ENCODE measurements at places on chromosomes 11 and 22. TPM values are rescaled to one million over a fixed set of nuclear protein-coding genes. Genes with fewer than 3 reads are reported as not detected.

DNA sequence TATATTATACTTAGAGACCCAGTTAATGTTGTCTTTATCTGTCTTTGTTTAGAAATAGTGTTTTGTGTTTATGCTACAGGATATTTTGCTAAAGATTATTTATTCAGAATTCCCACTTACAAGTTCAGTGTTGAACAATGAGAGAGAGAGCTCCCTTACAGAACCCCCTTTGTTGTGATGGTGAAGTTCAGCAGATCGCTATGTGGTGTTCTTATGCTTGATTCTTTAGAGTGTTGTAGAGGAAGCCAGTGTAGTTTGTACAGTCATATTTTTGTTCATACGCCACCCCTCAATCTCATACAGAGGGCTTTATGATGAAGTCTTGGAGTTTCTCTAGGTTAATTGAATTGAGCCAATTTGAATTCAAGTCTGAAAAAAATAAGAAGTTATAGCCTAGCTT is 150.2 kb downstream of the TMEM135 start:
- H3K4me1 ChIP-seq = no peaks in the 10 kb centered on the region
- H3K27ac ChIP-seq = no peak overlapping the region
- H3K36me3 ChIP-seq = no peaks in the 10 kb centered on the region
- H3K4me3 ChIP-seq = no peak overlapping the region

DNA sequence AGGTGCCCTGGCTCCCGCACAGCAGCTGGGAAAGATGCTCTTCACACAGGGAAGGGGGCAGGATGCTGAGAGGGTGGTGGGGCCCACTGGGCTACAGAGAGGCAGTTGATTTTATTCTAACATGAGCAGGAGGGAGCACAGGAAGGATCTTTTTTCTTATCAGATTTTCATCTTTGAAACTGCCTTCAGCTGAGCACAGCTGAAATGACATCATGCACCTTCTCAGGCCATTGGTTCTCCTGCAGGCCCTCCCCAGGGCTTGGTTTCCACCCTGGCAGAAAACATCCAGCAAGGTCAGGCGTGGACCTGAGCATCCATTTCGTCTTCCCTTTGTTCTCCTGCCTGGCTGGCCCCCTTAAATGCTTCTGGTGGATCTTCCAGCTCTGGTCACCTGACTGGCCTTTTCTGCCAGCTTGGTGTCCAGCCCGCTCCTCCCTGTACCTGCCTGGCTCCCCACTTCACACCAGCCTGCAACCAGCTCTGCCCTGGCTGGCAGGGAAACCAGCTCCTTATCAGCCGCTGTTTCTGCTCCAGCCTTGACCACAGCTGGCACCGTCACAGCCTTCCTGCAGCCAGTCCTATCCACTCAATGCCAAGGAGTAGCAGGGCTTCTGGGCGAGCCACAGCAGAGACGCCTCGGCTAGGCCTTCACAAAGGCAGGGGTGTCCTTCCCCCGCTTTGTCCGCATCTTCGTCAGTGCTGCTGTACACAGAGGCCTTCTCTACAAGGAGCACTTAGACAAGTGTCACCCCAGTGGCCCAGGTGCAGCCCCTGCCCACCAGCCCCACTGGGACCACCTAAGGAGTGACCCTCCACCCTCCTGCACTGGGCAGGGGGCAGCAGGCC is 36.5 kb downstream of the TOM1 start:
- H3K27ac ChIP-seq = no peak overlapping the region
- H3K4me3 ChIP-seq = no peak overlapping the region
- peaks cover 54% of the 10 kb centered on the region for H3K36me3 ChIP-seq
- no peaks in the 10 kb centered on the region for H3K27me3 ChIP-seq
- peaks cover 58% of the 10 kb centered on the region for H3K4me1 ChIP-seq
- DNase-seq = peak; percentile 51

GRCh38 chr11:111021131-111021530 is 224.4 kb upstream of the POU2AF2 start:
- no peak overlapping the region for H3K27ac ChIP-seq
- DNase-seq = no peak
- no peak overlapping the region for H3K4me3 ChIP-seq
- H3K27me3 ChIP-seq = no peaks in the 10 kb centered on the region
- H3K4me1 ChIP-seq = no peaks in the 10 kb centered on the region
- H3K36me3 ChIP-seq = no peaks in the 10 kb centered on the region

GRCh38 chr22:40423310-40423688 is 52.9 kb downstream of the SGSM3 start:
- no peak overlapping the region for H3K4me3 ChIP-seq
- DNase-seq = no peak
- peaks cover 97% of the 10 kb centered on the region for H3K36me3 ChIP-seq
- H3K27ac ChIP-seq = no peak overlapping the region

- H3K36me3 ChIP-seq = peaks cover 6% of the 10 kb centered on the region
- DNase-seq = no peak
- no peak overlapping the region for H3K27ac ChIP-seq
- no peaks in the 10 kb centered on the region for H3K4me1 ChIP-seq
- no peaks in the 10 kb centered on the region for H3K27me3 ChIP-seq
Measured at GRCh38 chr11:47606731-47607130, 12.5 kb upstream of the C1QTNF4 start.

DNA sequence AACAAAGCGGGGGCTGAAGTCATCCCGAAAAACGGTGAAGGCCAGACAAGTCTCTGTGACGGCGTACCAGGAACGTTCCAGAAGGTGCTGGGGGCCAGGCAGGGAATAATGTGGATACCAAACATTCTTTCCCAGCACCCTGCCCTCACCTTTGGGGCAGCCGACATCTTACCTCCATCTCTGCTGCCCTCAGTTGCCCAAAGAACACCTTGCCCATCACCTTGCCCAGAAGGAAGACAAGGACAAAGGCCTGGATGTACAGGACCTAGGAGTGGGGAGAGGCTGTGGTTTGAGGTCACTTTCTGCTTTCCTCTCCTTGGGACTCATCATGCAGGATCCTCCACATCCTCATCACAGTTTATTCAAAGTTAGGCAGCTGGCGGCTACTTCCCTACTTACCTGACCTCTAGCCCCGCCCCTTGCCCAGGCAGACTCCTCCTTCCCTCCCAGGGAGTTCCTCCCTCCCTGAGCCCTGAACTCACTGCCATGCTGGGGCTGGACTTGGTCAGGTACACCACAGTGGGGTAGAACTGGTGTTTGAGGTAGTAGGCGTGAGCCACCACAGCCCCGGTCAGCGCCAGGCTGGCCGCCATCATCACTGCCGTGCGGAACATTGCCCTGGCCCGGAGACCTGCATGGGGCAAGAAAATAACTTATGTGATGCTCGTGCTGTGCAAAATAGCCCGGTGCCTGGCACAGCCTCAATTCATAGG is 1.2 kb downstream of the SYVN1 start:
- no peak for DNase-seq
- H3K27me3 ChIP-seq = no peaks in the 10 kb centered on the region
- no peak overlapping the region for H3K27ac ChIP-seq
- peaks cover 31% of the 10 kb centered on the region for H3K4me1 ChIP-seq
- H3K4me3 ChIP-seq = peak overlapping the region; percentile 79
- peaks cover 45% of the 10 kb centered on the region for H3K36me3 ChIP-seq

DNA sequence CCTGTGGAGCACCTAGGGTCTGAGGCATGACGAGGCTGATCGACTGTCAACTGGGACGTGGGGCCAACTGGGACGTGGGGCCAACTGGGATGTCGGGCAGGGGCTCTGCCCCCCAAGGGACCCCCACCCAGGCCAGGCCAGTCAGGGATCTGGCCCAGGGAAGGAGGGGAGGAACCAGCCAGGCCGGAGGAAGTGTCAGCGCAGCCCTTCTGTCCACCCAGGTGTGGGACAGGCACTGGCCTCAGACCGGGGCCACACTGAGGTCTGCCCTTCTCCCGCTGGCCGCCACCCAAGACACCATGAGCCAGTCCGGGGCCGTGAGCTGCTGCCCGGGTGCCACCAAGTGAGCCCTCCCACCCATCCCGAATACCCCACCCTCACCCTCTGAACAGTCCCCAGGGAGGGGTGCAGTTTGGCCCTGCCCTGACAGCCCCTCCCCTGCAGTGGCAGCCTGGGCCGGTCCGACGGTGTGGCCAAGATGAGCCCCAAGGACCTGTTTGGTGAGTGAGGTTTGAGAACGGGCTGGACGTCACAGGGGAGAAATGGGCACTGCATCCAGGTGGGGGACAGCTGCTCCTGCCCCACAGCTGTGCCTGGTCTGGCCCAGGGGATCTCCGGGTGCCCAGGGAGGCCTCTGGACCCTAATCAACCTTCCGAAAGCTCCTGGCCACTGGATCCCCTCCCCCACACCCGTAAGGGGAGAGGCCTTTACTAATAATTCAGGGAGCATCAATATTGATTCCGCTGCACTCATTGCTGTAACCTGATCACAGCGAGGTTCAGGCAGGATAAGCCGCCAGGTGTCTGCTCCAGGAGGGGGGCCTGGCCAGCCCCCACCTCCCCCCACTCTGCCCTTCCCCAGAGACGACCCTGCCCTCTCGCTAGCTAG is 3.3 kb downstream of the EPS8L2 start:
- H3K36me3 ChIP-seq = peaks cover 3% of the 10 kb centered on the region
- no peak for DNase-seq
- no peak overlapping the region for H3K4me3 ChIP-seq
- no peak overlapping the region for H3K27ac ChIP-seq
- peaks cover 83% of the 10 kb centered on the region for H3K27me3 ChIP-seq

DNA sequence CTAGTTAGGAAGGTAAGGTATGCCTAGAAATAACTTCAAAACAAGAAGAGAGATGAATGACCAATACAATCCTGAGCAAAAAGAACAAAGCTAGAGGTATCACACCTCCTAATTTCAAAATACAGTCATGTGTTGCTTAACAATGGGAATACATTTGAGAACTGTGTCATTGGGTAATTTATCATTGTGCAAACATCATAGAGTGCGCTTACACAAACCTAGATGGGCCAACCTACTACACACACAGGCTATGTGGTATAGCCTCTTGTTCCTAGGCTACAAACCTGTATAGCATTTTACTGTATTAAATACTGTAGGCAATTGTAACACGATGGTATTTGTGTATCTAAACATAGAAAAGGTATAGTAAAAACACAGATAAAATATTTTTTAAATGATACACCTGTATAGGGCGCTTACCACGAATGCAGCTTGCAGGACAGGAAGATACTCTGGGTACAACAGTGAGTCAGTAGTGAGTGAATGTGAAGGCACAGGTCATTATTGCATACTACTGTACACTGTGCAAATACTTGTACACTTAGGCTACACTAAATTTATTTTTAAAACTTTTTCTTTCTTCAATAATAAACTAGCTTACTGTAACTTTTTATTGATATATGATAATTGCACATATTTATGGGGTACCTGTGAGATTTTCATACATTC is 48.2 kb downstream of the STK33 start:
- DNase-seq = no peak
- no peaks in the 10 kb centered on the region for H3K36me3 ChIP-seq
- H3K4me1 ChIP-seq = no peaks in the 10 kb centered on the region
- H3K27ac ChIP-seq = no peak overlapping the region
- H3K27me3 ChIP-seq = no peaks in the 10 kb centered on the region

MEI1 gene
- 9.2 TPM for total RNA-seq

GRCh38 chr11:122832721-122833470 is 5.4 kb upstream of the CRTAM start:
- no peaks in the 10 kb centered on the region for H3K27me3 ChIP-seq
- H3K4me3 ChIP-seq = no peak overlapping the region
- H3K27ac ChIP-seq = no peak overlapping the region

DUSP8 gene
- total RNA-seq = 0.14 TPM

DNA sequence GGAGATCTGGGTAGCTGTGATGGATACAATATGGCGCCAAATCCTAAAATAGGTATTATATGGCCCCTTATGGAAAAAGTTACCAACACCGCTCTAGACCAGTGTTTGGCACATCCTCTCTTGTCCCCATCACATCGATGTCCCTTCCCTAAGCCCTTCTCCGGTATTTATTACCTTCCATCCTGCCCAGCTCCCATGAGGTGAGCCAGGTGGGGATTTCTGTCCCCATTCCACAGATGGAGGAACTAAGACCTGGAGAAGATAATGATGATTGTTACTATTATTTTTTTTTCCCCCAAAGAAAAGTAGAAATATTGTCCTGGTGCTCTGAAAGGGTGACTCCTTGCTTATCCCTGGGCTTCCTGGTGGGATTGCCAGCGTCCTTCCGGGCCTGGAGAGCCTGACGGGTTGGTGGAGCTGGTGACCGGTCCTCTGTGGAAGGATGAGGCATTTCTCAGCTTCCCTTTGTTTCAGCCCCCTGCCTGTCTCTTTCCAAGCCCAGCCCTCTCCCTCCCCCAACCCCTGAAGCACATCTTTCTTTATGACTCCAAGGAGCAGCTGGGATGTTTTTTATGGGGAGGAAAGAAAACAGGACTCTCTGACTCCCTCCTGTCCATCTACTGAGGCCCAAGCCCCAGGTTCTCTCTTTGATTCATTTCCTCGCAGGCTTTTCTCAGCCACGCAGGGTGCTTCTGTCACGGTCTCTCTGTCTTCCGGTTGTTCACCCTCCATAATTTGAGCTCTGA is 65.4 kb downstream of the TP53I11 start:
- H3K36me3 ChIP-seq = no peaks in the 10 kb centered on the region
- no peaks in the 10 kb centered on the region for H3K27me3 ChIP-seq
- no peak overlapping the region for H3K27ac ChIP-seq
- H3K4me1 ChIP-seq = no peaks in the 10 kb centered on the region

DNA sequence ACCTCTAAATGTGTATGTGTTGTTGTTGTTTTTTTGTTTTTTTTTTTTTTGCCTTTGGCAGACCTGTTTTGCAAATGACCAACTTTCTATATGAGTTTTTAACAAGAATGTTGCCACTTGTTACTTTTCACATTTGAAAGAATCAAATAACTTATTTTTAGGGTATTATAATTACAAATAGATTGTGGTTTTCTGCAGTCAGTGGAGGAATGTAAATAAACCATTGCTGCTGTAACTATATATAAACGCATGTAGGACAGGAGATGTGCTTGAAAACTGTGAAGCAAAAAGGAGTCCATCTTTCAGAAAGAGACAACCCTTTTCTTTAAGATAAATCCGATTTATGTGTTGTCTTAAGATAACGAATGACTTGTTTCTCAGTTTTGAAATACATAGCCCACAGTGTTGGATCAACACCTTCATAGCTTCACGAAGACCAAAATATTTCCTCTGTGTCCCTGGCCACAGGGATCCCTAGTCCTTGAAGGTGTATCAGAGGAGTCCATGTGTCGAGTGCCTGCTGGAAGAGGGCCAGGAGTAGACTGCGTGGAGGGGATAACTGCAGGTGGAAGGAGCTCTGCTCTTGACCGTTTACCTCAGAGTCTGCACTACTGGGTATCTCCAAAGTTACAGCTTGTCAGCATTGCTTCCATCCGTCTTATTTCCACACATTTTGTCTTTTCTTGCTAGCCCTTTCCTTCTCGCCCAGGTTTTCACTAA is 24.7 kb downstream of the TNRC6B start:
- H3K27me3 ChIP-seq = no peaks in the 10 kb centered on the region
- H3K27ac ChIP-seq = peak overlapping the region; percentile 69
- no peak for DNase-seq
- peaks cover 28% of the 10 kb centered on the region for H3K4me1 ChIP-seq

- H3K36me3 ChIP-seq = no peaks in the 10 kb centered on the region
- no peak for DNase-seq
- no peak overlapping the region for H3K27ac ChIP-seq
- peaks cover 57% of the 10 kb centered on the region for H3K4me1 ChIP-seq
- no peak overlapping the region for H3K4me3 ChIP-seq
- no peaks in the 10 kb centered on the region for H3K27me3 ChIP-seq
Measured at GRCh38 chr11:61034704-61035525, 63.4 kb downstream of the CD6 start.

- no peaks in the 10 kb centered on the region for H3K27me3 ChIP-seq
- peak; percentile 78 for DNase-seq
- no peak overlapping the region for H3K4me3 ChIP-seq
- H3K4me1 ChIP-seq = peaks cover 69% of the 10 kb centered on the region
- peak overlapping the region; percentile 40 for H3K27ac ChIP-seq
Measured at GRCh38 chr11:78290293-78291176, 101.8 kb downstream of the USP35 start.

CBLIF gene
- not detected for total RNA-seq

GRCh38 chr11:96008161-96008720 is 84.3 kb upstream of the MTMR2 start:
- no peaks in the 10 kb centered on the region for H3K27me3 ChIP-seq
- peaks cover 6% of the 10 kb centered on the region for H3K4me1 ChIP-seq
- DNase-seq = no peak
- no peak overlapping the region for H3K27ac ChIP-seq
- H3K36me3 ChIP-seq = no peaks in the 10 kb centered on the region
